ENCODE measurements at places on chromosomes 3 and 15.

- DNase-seq: no peak
These were observed 453.3 kb downstream of the ROBO1 start for GRCh38 chr3:79314544-79314943.

DNA sequence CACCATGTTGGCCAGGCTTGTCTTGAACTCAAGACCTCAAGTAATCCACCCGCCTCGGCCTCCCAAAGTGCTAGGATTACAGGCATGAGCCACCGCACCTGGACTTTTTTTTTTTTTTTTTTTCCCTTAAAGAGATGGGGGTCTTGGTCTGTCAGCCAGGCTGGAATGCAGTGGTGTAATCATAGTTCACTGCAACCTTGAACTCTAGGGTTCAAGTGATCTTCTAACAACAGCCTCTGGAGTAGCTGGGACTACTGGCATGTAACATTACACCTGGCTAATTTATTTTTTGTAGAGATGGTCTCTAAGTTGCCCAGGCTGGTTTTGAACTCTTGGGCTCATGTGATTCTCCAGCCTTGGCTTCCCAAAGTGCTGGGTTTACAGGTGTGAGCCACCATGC lies 81.6 kb downstream of the ANKRD28 start:
- DNase-seq: no peak

DNA sequence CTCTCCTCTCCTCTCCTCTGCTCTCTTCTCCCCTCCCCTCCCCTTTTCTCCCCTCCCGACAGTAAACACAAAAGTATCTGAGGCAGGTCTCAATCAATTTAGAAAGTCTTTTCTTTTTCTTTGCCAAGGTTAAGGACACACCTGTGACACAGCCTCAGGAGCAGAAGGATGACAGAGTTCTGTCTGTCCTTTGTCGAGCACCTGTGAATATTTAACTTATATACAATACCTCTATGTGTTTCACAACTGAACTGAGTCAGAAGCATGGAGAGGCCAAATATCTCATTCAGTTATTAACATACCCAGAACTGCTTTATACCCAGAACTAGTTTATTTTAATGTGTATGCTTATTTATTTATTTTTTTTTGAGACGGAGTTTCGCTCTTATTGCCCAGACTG lies 81.1 kb upstream of the ROBO1 start:
- no peak for DNase-seq

- no peak for DNase-seq
These were observed 39.0 kb downstream of the CYFIP1 start for GRCh38 chr15:22941179-22941578.

- no peak for DNase-seq
These were observed 16.1 kb upstream of the AHSG start for GRCh38 chr3:186596568-186597287.

DNA sequence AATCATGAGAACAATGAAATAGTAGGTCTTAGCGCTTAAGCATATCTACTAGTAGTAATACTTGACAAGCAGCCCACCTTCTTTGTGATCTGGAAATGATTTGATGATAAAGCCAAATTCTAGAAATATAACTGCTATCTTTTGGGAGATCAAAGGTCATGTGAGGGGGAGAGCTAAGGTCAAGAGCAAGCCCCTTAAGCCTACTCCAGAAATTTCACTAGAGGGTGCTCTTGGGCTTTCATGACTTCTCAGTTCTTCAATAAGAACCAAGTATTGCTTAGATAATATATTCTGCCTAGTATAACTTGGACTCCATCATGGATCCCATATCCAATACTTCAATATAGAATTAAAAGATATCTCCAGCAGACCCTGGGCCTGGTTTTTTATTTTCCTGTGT lies 319.6 kb downstream of the ZBTB20 start:
- no peak for DNase-seq

- no peak for DNase-seq
These were observed 101.6 kb downstream of the GREM1 start for GRCh38 chr15:32819448-32819847.

GRCh38 chr3:15284121-15284889 lies 48.1 kb downstream of the SH3BP5 start:
- DNase-seq: no peak

DNA sequence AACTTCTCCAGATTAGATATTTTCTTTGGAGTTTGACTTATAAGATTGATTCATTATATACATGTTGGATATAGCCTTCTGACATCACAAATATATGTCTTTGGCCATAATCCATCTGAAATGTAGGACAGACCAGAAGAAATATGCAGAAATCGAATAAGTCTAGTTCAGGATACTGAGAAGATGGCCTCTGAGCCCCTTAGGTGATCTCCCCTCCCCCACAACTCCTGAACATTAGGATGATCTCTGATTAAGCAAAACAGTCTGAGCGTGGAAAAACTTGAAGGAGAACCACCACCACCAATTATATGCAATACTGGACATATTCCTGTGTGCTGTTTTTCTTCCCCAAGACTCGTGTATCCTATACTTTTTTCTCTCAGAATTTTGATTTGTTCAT lies 3.2 kb downstream of the SETD5 start:
- no peak for DNase-seq

DNA sequence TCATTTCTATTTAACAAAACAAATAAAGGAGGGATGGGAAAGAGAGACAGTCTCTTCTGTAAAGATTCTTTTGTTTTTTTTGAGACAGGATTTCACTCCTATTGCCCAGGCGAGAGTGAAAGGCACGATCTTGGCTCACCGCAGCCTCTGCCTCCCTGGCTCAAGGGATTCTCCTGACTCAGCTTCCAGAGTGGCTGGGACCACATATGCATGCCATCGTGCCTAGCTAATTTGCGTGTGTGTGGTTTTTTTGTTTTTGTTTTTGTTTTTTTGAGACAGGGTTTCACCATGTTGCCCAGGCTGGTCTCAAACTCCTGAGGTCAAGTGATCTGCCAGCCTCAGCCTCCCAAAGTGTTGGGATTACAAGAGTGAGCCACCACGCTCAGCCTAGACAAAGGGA lies 23.3 kb downstream of the STAG1 start:
- DNase-seq: no peak

- no peak for DNase-seq
These were observed 135.1 kb downstream of the LRRC28 start for GRCh38 chr15:99386391-99386790.

DNA sequence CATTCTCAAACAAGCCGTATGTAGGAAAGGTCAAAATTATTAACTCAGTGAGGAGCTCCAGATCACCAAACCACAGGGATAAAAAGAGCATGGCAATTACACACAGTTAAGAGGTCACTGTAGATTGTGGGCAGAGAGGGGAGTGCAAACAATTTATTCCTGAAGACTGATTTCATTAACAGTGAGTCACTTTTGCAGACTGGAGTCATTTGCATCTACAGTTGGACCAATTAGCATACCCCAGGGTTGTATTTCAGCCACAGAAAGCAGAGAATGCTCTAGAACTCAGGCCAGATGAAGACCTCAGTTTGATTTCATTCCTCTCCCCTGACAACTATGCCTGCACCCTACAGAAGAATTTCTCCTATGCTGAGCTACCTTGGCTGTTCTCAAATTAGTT lies 40.1 kb downstream of the SETMAR start:
- no peak for DNase-seq

DNA sequence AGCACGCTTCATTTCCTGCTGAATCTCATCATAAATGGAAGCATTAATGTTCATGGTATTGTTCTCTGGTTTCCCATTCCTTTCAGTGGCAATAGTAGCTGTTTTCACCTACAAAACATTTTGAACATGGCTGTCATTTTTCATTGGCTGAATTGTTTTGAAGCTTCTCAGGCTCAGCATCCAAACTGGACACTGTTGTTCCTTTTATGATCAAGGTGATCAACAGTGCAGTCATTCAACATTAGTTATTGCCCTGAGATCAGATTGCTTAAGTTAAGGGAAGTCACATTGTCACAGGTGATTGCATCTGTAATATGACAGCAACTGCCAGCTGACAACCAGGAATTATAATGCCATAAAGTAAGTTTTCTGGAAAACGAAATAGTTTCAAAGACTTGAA lies 46.9 kb downstream of the SATB1 start:
- no peak for DNase-seq

- DNase-seq: no peak
These were observed 897 bp downstream of the RAD54L2 start for GRCh38 chr3:51539291-51539941.

GRCh38 chr15:33234020-33234461 lies 39.5 kb upstream of the FMN1 start:
- no peak for DNase-seq

- no peak for DNase-seq
These were observed 81.8 kb downstream of the ALCAM start for GRCh38 chr3:105448338-105448982.

GRCh38 chr3:108036984-108037741 lies 53.7 kb downstream of the CD47 start:
- DNase-seq: no peak

DNA sequence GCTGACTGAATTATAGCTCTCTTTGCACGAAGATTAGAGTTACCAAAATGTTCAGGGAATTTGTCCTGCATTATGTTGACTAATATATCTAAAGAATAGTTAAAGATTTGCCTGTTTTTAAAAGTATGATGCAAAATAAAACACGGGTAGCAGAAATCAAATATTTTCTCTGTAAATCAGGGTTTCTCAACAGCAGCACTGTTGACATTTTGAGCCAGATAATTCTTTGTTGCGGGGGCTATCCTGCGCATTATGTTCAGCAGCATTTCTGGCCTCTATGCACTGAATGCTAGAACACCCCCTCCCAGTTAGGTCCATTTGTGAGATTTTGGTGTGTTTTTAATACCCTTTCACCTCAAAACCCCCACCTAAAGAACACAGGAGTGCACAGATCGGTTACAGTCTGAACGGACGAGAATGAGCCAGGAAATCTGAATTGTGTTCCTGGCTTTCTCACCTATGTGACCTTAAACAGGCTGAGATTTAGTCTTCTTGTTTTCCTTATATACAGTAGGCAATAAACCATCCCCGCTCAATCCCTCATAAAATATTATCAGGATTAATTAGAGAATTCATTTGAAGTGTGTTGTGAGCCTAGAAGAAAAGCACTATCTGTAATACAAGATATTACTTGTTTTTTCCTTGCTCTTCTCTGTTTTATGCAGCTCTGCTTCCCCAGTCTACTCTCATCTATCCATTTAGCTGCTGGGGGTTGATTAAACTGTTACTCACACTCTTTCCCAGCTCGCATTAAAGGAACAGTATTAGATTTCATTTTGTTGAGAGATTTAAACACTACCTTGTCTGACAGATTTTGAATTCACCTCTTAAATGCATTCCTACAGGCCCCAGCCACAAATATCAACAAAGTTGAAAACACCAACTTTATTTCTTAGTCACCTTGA lies 247.5 kb upstream of the GOLIM4 start:
- DNase-seq: no peak

DNA sequence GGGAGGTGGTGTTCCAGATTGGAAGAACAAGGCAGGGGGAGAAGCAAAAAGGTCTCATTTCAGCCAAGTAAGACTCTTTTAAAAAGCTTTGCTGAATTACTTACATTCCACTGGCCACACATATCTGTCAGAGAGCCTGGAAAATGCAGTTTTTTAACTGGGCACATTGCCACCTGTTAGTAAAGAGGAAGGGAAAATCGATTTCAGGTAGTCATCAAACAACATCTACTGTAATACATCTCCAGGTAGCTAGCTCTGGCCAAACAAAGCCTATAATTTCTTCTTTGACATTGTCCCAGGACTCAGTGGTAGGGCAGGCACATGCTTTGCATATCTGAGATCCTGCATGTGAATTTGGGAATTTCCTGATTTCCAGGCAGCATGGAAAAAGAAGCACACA lies 480.7 kb upstream of the SUCLG2 start:
- DNase-seq: no peak

- DNase-seq: no peak
These were observed 35.5 kb downstream of the CLSTN2 start for GRCh38 chr3:139970526-139970925.

- DNase-seq: no peak
These were observed 4.0 kb downstream of the INAFM2 start for GRCh38 chr15:40327457-40327856.

- DNase-seq: no peak
These were observed 8.5 kb downstream of the KLHL18 start for GRCh38 chr3:47291158-47291753.

DNA sequence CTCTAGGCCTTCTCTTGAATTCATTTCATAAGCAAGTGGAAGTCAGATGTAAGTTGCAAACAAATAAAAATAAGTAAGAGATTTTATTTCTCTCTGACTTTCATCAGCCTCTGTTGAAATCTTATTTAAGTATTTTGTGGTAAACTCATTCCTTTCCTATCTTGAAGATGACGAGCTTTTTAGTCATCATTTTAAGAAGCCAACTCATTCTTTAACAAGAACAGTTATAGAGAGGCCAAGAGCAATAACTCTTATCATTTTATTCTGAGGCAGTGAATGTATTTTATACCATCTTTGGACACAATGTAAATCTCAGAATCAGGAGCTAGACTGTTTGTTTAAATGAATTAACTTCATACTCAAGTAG lies 147.5 kb upstream of the MBNL1 start:
- DNase-seq: no peak

GRCh38 chr3:192122832-192123594 lies 604.3 kb downstream of the FGF12 start:
- DNase-seq: no peak

GRCh38 chr3:52144796-52145735 lies 9.2 kb downstream of the POC1A start:
- no peak for DNase-seq

DNA sequence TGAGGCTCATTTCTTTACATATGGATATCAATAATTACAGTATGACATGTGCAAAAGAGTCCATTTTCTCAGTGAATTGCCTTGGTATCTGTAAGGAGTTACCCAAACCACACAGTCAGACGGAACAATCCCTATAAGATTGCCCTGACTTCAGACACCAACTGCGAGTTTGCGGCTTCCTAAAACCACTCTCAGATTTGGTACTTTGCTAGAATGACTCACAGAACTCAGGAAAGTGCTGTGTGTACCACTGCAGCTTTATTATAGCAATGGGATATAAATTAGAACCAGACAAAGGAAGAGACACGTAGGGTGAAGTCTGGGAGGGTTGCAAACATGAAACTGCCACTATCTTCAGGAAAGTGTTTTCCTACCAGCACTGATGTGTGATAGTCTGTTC lies 45.8 kb upstream of the ATP13A3 start:
- no peak for DNase-seq

DNA sequence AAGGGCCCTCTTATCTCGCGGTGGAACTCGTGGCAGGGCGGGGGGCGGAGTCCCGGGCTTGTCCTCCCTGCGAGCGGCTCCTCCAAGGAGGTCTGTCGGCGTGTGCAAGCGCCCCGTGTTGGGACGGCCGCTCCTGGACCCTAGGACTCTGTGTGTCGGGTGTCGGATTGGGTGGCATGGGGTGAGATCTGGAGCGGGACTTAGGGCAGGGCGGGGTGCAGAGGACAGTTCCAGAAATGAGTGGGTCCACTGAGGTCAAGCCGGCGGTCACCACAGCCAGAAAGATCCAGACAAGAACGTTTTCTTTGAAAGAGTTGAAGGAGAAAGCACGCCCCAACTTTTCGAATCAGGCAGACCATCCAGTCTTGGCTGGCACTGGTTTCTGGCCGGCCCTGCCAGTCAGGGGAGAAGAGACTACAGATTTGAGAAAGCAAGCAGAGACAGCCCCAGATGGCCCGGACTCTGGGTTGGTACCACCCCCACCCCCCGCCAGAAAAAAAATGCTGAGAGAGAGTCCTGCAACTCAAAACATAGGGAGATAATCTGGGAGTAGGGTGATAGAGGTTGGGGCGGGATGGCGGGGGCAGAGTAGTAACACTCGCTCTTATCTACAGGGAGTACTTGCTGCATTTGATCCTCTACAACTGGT lies 784 bp upstream of the CISH start:
- DNase-seq: peak; percentile 11

GRCh38 chr15:31869686-31870307 lies 160.5 kb upstream of the CHRNA7 start:
- DNase-seq: no peak

GRCh38 chr3:56683122-56683817 lies at the start of gene TASOR:
Gene TASOR (minus strand): TSS chr3:56683265. CDS start chr3:56683006, 259 bp downstream.
- DNase-seq: peak; percentile 84
